ENCODE measurements at places on chromosomes 13 and 19.

DNA sequence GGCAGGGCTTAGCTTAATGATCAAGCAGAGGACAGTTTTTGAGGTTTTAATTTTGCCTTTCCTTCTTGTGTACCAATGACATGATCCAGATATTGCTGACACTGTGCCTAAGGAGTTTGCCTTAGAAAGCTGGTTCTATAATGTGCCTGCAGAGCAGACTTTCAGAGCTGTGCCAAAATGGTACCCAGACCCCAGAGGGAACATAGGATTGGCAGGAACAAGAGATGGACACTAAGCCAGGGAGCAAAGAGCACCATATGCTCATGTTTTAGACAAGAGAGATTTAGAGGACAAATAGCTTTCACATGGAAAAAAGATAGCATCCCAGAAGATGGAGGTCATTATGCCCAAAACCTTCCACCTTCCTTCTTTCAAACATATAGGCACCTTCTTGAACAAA, 1241.5 kb upstream of the SPRY2 start:
- DNase-seq = no peak

DNA sequence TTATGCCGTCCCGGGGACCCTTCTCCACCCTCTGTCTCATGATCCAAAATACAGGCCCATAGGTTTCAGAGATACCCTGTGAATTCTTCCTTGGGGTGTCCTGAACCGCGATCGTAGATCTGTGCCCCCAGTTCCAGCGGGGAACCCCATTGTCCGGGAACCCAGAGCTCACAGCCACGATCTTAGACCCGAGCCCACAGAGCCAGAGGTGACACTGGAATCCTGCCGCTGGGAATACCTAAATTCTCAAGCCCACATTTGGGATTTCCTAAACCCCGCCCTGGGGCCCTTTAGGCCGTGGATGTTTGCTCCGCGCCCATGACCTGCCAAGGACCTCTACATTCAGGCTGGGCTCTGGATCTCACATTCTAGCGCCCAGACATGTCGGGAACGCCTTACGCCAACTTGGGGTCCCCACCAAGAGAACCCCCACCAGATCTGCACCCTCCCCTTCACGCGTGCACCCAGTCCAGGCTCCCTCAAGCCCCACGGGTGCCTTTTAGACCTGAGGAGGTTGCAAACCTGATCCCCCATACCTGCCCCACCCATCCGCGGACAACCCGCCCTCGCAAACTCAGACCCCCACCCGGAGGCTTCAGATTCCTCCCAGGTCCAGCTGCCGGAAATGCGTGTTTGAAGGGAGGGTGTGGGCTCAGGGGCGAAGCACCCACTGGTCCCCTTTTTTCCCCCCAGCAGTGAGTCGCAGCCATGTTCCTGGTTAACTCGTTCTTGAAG, 605 bp downstream of the CAPNS1 start:
- DNase-seq = peak; percentile 44

GRCh38 chr13:85194482-85194881, 604.7 kb downstream of the SLITRK6 start:
- no peak for DNase-seq

DNA sequence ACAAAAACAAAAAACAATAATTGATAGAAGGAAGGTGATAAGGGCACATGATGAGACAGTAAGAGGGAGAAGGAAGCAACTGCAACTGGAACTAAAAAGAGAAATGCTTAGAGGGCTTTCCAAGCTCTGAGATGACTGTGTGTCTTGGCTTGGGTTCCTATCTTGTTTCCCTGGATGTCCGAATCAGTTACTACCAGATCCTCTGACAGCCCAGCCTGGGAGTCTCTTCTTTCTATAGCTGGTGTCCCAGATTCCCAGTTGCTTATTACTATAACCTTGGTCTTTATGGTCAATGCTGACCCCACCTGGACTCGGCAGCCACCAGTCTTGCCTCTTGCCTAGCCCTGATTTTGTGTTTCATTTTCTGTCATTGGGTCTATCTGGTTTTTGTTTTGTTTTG, 116.4 kb downstream of the RFC3 start:
- no peak for DNase-seq

- no peak for DNase-seq
Measured at GRCh38 chr13:34114581-34114980, 296.6 kb downstream of the RFC3 start.

- DNase-seq = no peak
Measured at GRCh38 chr13:65943708-65944107, 1286.4 kb downstream of the PCDH9 start.

DNA sequence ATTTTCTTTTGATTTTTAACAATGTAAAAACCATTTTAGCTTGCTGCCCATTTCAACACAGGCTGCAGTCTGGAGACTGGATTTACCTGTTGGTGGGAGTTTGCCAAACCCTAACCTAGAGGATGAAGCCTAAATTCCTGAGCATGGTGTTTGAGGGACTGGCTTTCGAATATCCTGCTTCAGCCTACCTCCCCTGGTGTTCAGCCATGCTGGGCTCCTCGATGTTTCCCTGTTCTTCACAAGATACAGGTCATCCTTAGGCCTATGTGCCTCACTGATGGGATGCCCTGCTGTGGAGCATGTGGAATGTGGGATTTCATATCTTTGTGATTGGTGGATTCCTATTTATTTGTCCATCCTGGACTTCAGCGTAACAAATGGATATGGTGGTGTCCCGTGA, 20.4 kb upstream of the ERCC5 start:
- DNase-seq = no peak

DNA sequence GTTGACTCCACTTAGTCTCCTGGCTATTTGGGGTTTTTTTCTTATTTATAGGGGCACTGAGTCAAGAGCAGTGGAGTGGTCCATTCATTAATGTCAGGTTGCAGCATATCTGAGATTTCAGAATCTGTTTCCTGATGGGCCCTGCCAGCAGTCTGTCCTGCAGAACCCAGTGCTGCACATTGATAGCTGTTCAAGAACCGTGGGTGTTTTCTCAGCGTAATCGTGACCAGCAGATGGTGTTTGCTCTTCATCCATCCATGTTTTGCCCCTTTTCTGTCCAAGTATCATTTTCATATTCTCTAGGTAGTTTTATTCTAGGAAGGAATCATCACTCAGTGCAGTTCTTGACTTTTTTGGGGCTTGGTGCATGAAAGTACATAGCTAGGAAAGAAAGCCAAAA, 166.5 kb downstream of the ATP8A2 start:
- no peak for DNase-seq

GRCh38 chr19:49420227-49420626, 3.0 kb downstream of the PTH2 start:
- DNase-seq = no peak

- no peak for DNase-seq
Measured at GRCh38 chr19:30856786-30857185, 484.6 kb downstream of the ZNF536 start.
